A375 (cell line): ENCODE measurements at places on chromosomes 16 and 17. TPM values are rescaled to one million over a fixed set of nuclear protein-coding genes. Genes with fewer than 3 reads are reported as not detected.

The TK1 gene
- 174 and 209 TPM in 2 replicates for total RNA-seq

The MYH2 gene
- not detected in 2 replicates for total RNA-seq

The ALOX15 gene
- not detected in 2 replicates for total RNA-seq

The CEP112 gene
- 1.6 and 2.8 TPM in 2 replicates for total RNA-seq

The HEATR9 gene
- total RNA-seq, result not detected in 2 replicates

The TPPP3 gene
- total RNA-seq, result 0.64 and 1.7 TPM in 2 replicates

The TMEM186 gene
- 6.1 and 10.9 TPM in 2 replicates for total RNA-seq

The BIRC5 gene
- 74.2 and 78.6 TPM in 2 replicates for total RNA-seq

The PPP1R27 gene
- total RNA-seq, result 0.61 TPM in 1 of 2 replicates, not detected in the other

The KRTAP4-9 gene
- not detected in 2 replicates for total RNA-seq

The CSF3 gene
- total RNA-seq, result not detected in 2 replicates

The HBM gene
- not detected in 2 replicates for total RNA-seq

The SRL gene
- not detected in 2 replicates for total RNA-seq

The TAT gene
- not detected in 2 replicates for total RNA-seq

The TBC1D3G gene
- not detected in 2 replicates for total RNA-seq

The GDPD1 gene
- 2.9 and 4.0 TPM in 2 replicates for total RNA-seq

The TVP23A gene
- 0.04 and 0.08 TPM in 2 replicates for total RNA-seq

The DHX8 gene
- total RNA-seq, result 62.0 and 67.4 TPM in 2 replicates

The SLC35G6 gene
- total RNA-seq, result not detected in 2 replicates

The TMEM11 gene
- 26.6 and 35.7 TPM in 2 replicates for total RNA-seq

The PNMT gene
- total RNA-seq, result 0.60 and 0.96 TPM in 2 replicates

The PRSS53 gene
- total RNA-seq, result 3.6 and 6.6 TPM in 2 replicates

The TBC1D3I gene
- total RNA-seq, result not detected in 2 replicates

The IGFALS gene
- 0.29 TPM in 1 of 2 replicates, not detected in the other for total RNA-seq

The HIGD1B gene
- not detected in 2 replicates for total RNA-seq

The CTRL gene
- total RNA-seq, result 1.6 and 4.0 TPM in 2 replicates

The PIK3R6 gene
- 0.04 TPM in 1 of 2 replicates, not detected in the other for total RNA-seq

The OR1F1 gene
- not detected in 2 replicates for total RNA-seq

The RNF151 gene
- not detected in 2 replicates for total RNA-seq

The SLC6A2 gene
- total RNA-seq, result not detected in 2 replicates

The TPSG1 gene
- not detected in 2 replicates for total RNA-seq

The SMTNL2 gene
- 0.08 TPM in 1 of 2 replicates, not detected in the other for total RNA-seq

The RDM1 gene
- total RNA-seq, result 3.1 and 4.3 TPM in 2 replicates

The SHISA9 gene
- 0.16 and 3.2 TPM in 2 replicates for total RNA-seq

The ALOX15B gene
- total RNA-seq, result 0.26 and 0.32 TPM in 2 replicates

The TERB1 gene
- total RNA-seq, result not detected in 2 replicates

The KRTAP3-2 gene
- not detected in 2 replicates for total RNA-seq

The SMIM5 gene
- total RNA-seq, result 0.57 and 1.2 TPM in 2 replicates

The CCDC78 gene
- total RNA-seq, result 14.4 and 16.5 TPM in 2 replicates

The GRAP gene
- total RNA-seq, result not detected in 2 replicates

The CCL16 gene
- total RNA-seq, result not detected in 2 replicates

The KRTAP4-1 gene
- total RNA-seq, result not detected in 2 replicates

The C16orf54 gene
- 0.85 and 1.3 TPM in 2 replicates for total RNA-seq

The HSD17B1 gene
- total RNA-seq, result 3.8 and 5.0 TPM in 2 replicates

The HNF1B gene
- not detected in 2 replicates for total RNA-seq

The HASPIN gene
- total RNA-seq, result 14.6 and 17.9 TPM in 2 replicates

The MT4 gene
- total RNA-seq, result not detected in 2 replicates

The CHP2 gene
- total RNA-seq, result not detected in 2 replicates

The SLC13A2 gene
- total RNA-seq, result not detected in 2 replicates

The PRAC1 gene
- total RNA-seq, result not detected in 2 replicates
